Stimulated activated CD8-positive, alpha-beta memory T cell treated with anti-CD3 and anti-CD28 coated beads, Interleukin-4, amount 100 ng/mL, for 1 hour (primary cell): ENCODE measurements at places on chromosomes 1 and 21.

GRCh38 chr1:172136925-172137324 is 283.6 kb upstream of the C1orf105 start:
- DNase-seq: no peak

DNA sequence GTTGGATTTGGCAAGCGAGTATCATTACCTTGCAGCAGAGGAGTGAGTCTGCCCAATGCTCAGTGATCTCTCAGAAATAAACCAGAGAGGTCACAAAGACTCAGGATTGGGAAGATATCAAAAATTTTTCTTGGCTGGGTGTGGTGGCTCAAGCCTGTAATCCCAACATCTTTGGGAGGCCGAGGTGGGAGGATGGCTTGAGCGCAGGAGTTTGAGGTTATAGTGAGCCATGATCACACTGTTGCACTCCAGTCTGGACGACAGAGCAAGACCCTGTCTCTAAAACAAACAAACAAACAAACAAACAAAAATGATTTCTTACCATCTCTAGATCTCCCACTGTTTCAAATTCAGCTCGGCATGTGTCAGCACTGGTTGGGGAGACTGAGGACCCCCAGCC is 13.3 kb upstream of the BECN2 start:
- no peak for DNase-seq

DNA sequence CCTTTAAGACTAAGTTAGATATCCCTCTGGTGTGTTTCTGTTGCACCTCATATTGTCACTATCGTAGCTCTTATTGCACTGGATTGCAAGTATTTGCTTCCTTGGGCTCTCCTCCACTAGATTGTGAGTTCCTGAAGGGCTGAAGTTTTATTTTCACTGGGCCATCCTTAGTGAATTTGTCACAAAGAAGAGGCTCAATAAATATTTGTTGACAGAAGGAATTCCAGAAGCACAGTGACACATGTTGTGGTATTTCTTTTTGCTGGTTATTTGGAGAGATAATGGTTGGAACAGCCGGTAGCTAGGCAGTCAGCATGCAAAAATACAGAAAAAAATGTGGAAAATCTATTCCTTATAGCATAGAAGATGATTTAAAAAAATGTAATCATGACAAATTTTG is 129.9 kb upstream of the ZRANB2 start:
- no peak for DNase-seq

DNA sequence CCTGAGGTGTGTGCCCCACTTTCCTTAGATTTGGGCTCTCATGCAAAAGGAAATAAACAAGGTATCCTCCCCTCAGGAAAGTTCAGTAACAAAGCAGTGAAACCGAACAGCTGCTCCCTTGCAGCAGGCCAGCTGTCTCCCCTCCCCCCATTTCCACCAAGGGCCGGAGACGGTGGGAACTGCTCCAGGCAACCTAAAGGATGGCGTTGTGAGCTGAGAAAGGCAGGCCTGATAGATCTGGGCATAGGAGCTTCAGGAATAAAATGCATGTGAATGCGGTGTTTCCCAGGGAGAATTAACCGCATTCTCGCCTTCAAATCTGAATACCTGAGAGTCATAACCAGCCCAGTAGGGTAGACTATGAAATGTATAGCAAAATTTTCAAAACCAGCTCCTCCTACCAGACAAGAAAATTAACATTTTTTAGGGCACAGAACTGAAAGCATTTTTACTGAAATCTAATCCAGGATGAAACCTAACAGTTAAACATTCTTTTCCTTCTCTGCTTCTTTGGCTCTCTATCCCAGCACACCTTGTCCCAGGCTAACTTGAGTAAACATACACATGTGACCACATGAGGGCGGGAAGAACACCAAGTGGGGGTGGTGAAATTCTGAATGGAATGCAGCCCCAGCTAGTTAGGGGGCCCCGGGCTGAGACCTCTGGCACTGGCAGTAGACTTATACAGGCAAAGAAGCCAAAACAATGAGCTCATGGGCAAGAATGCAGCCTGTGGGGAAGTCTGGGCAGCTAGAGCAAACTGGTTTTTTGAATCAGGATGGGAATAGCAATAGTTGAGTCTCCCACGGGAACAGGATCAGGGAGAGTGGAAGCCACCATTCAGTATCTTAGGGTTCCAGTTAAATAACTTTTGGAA is 11.5 kb downstream of the MCL1 start:
- no peak for DNase-seq

- no peak for DNase-seq
Observed at GRCh38 chr1:178277793-178278530, 184.1 kb downstream of the RASAL2 start.

- no peak for DNase-seq
Observed at GRCh38 chr1:216935901-216936300, 212.7 kb upstream of the ESRRG start.

GRCh38 chr1:47616906-47617305 is 179.1 kb downstream of the FOXD2 start:
- no peak for DNase-seq

DNA sequence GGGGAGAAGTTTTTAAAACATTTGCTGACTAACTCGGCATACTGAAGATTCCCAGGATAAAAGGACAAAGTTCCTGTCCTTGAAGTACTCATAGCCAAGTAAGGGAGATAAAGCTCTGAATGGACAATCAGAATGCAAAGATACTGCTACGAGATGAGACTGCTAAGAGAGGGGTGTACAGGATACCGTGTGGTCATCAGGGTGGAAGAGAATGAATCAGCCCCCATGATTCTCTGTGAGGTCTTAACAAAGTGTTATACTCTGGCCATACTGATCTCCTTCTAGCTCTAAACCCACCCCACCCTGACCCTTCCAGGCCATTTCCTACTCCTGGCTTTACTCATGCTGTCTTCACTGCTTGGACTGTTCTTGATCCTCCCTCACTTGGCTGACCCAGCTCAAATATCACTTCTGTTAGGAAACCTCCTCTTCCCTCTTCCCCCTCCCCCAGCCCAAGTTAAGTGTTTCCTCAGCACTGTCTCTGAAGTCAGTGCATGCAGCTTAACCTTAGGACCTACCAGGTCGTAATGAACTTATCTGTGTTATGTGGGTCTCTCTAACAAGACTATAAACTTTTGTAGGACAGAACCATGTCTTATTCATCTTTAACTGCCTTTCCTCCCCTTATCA is 15.8 kb upstream of the MAGOH start:
- no peak for DNase-seq

DNA sequence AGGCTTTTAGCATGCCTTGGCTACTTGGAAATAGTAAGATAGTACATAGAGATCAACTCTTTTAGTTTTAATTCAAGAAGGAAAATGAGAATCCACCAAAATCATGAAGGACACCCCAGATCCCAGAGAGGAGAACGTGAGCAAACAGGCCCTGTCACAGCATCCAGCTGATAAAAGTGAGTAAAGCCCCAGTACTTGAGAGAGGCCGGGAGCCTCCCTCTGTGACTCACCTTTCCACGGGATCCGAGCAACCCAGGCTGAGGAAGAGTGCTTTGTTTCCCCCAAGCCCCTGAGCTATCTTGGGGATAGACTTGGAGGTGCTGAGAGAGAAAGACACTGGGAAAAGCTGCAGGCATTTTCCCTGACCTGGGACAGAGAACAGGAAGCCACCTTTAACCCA is 238.6 kb downstream of the DUSP10 start:
- DNase-seq: no peak

- DNase-seq: no peak
Observed at GRCh38 chr1:66183400-66183799, 350.6 kb upstream of the SGIP1 start.

DNA sequence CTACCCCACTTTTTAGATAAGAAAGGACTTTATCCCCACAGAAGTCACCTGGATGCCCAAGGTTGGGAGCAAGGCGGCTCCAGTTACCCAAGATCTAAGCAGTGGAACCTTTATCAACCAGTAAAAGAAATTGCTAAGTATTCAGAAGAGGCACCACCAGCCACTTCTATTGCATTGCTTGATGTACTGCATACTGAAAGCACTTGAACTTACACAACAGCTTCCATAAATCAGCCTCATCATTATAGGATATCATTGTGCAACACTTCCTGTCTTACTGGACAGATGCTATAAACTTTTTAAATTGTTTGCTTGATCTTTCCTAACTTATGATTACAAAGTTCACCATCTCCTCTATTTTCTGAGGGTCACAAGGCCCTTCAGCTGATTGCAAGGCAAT is 642.7 kb upstream of the CXADR start:
- no peak for DNase-seq

DNA sequence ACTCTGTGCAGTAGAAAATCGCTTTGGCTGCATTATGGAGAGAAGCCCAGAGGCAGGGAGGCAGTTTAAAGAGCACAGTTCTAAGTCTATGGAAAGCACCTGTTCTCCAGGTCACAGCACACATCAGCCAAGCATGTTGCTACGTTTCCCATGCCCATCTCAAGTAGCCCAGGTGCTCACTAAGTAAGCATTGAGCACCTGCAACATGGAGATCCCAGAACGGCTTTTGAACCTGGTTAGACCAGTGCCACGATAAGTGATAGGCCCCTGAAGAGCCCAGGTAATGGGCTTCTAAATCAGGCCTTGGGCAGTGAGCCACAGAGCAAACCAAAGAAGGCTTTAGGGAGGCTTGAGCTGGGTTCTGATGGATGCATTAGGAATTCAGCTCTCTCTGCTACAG is 186.2 kb downstream of the C1orf94 start:
- no peak for DNase-seq

DNA sequence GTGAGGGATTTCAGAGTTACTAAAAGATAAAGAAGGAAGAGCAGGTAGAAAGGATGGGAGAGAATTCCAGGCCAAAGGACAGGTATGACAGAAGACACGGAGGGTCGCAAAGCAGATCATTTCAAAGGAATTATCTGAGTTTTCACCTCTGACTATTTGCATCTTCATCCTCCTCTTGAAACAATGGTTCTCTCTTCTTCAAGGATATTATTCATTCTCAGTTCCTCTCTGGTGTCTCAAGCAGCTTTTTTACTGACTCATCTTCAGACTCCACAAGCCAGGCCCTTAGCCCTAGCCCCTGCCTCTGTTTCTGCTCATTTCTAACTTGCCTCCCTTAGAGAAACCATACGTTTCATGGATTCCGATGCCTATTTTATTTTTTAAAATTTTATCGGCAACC is 15.0 kb downstream of the DDX59 start:
- DNase-seq: no peak
